Right atrium auricular region (tissue), 2 donors: ENCODE measurements at places on chromosomes 6 and 20. TPM values are rescaled to one million over a fixed set of nuclear protein-coding genes. Genes with fewer than 3 reads are reported as not detected.

DNA sequence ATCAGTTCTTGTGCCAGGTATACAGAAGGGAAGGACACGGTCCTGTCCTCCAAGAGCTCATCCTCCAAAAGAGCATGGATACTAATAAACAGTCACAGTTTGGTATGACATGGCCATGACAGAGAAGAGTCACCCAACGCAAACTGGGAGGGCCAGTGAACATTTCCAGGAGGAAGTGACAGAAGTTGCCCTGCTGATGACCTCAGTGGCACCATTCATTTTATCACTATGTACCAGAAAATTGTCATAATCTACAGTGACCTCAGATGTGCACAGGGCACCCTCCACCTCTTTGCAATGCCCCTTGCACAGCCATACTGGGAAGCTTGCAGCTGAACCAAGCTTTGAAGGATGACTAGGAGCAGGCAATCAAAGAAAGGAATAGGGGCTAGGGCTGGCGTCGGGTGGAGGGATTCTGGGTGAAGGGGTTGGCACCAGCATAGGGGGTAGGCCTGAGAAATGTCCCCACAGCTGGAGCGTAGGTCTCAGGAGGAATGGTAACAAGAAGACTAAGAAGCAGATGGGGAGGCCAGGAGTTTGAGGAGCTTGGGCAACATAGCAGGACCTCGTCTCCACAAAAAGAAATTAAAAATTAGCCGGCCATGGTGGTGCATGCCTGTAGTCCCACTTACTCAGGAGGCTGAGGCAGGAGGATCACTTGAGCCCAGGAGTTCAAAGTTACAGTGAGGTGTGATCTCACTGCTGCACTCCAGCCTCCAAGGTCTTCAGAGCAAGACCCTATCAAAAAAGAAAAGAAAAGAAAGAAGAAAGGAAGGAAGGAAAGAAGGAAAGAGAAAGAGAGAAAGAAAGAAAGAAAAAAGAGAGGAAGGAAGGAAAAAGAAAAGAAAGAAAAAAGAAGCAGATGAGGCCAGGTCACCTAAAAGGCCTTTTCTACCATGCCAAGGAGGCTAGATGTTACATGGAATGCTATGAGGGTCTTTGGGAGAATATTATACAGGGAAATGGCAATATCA is 65.3 kb upstream of the SNX9 start:
- no peak overlapping the region for H3K4me3 ChIP-seq
- no peak overlapping the region for H3K27ac ChIP-seq
- no peaks in the 10 kb centered on the region for H3K27me3 ChIP-seq
- no peaks in the 10 kb centered on the region for H3K4me1 ChIP-seq
- peak; percentile 62 for DNase-seq

DNA sequence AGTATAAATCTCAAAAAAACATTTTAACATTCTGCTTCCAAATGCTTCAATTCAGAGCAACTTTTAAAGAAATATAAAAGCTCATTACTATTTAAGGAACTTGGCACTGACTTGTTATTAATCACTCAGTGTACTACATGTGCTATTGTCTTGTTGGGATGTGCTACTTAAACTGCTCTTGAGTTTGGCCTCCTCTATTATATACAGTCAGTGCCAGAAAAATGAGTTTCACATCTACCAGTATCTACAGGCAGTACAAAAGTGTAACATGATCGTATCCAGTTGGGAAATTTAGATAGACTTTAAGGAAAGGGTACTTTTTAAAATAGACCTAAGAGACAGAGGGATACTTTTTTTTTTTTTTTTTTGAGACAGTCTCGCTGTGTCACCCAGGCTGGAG is 627.3 kb upstream of the SLC35B3 start:
- no peaks in the 10 kb centered on the region for H3K27me3 ChIP-seq

GRCh38 chr6:105839266-105839665 is 246.9 kb upstream of the PRDM1 start:
- H3K4me3 ChIP-seq, result no peak overlapping the region
- no peaks in the 10 kb centered on the region for H3K36me3 ChIP-seq
- H3K27me3 ChIP-seq, result no peaks in the 10 kb centered on the region
- no peak overlapping the region for H3K27ac ChIP-seq
- DNase-seq, result no peak

GRCh38 chr20:21456207-21456606 is 57.7 kb downstream of the NKX2-2 start:
- no peak for DNase-seq
- H3K4me3 ChIP-seq, result no peak overlapping the region
- H3K4me1 ChIP-seq, result no peaks in the 10 kb centered on the region
- no peaks in the 10 kb centered on the region for H3K36me3 ChIP-seq

GRCh38 chr6:17125407-17125806 is 23.6 kb downstream of the STMND1 start:
- H3K4me3 ChIP-seq, result no peak overlapping the region
- no peaks in the 10 kb centered on the region for H3K27me3 ChIP-seq
- DNase-seq, result no peak
- H3K4me1 ChIP-seq, result no peaks in the 10 kb centered on the region
- H3K36me3 ChIP-seq, result no peaks in the 10 kb centered on the region

DNA sequence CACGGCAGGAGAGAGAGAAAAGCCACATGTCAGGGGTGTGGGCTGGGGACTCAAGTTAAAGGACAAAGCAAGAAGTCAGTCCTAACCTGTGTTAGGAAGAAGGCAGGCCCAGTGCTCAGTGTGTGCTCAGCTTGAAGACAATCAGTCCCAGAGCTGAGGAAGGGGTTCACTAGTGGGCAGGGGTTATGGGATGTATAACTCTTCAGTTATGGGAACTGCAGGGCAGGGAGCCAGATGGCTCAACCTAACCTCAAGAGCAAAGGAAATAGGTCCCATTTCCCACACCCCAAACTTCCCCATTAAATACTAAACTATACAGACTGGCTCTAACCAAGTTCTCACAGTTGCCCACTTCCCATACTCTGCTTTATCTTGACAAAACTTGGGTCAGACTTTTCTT is 7.4 kb upstream of the SSTR4 start:
- DNase-seq, result no peak
- H3K27ac ChIP-seq, result no peak overlapping the region
- H3K36me3 ChIP-seq, result no peaks in the 10 kb centered on the region
- H3K4me3 ChIP-seq, result no peak overlapping the region
- no peaks in the 10 kb centered on the region for H3K4me1 ChIP-seq
- H3K27me3 ChIP-seq, result peaks cover 3% of the 10 kb centered on the region

DNA sequence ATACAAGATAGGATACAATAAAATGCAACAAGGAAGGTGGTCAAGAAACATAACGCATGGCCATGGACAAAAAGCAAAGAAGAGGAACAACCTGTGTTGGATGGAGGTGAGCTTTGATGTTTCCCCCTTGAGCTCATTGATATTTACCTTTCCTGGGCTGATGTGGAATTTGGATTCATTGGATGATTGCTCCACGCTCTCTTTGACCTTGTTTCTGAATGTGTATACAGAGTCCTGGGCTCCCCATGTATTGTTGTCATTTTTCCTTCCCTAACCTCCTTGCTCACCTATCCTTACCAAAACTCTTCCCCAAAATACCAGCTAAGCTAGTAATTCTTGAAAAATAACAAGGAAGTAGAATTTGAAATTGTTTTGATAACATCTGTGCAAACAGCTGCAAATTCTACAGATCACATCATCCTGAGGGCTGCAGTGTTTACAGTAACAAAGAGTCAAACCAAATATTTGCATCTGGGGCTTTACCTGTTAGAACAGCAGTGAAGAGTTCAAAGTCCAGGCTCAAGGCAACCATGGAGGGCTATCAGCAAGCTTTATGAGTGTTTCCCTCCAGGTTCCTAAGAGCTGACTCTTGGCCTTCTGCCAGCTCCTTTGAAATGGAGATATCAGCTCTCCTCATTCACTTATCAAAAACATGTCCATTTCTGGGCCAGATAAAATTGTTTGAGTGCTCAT is 214.3 kb upstream of the MARCKS start:
- H3K4me3 ChIP-seq, result no peak overlapping the region
- H3K27ac ChIP-seq, result no peak overlapping the region
- peaks cover 9% of the 10 kb centered on the region for H3K4me1 ChIP-seq
- H3K27me3 ChIP-seq, result no peaks in the 10 kb centered on the region

- H3K27me3 ChIP-seq, result no peaks in the 10 kb centered on the region
- H3K4me3 ChIP-seq, result no peak overlapping the region
- no peak for DNase-seq
- no peaks in the 10 kb centered on the region for H3K36me3 ChIP-seq
Observed at GRCh38 chr6:139779988-139780774, 405.7 kb upstream of the CITED2 start.

The ZFP57 gene
- 12.6 TPM for total RNA-seq

GRCh38 chr6:154606457-154606856 is 96.0 kb upstream of the CNKSR3 start:
- no peaks in the 10 kb centered on the region for H3K27me3 ChIP-seq
- no peak overlapping the region for H3K27ac ChIP-seq
- no peaks in the 10 kb centered on the region for H3K4me1 ChIP-seq

DNA sequence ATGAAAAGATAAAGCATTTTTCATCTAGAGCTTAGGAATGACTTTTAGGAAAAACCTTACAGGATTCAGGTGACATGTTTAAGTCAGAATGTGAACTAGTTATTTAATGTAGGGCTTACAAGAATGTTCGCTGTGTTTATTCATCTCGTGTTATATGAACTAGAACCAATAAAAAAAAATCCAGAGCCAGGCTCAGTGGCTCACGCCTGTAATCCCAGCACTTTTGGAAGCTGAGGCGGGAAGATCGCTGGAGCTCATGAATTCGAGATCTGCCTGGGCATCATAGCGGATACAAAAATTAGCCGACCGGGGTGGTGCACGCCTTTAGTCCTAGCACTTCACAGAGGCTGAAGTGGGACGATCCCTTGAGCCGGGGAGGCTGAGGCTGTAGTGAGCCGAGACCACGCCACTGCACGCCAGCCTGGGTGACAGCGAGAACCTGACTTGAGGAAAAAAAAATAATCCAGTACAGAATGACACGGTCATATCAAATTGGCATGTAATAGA is 46.3 kb downstream of the OR2B2 start:
- H3K4me3 ChIP-seq, result peak overlapping the region; percentile 76
- H3K36me3 ChIP-seq, result no peaks in the 10 kb centered on the region
- no peak for DNase-seq
- no peaks in the 10 kb centered on the region for H3K27me3 ChIP-seq

The PEDS1 gene
- 30.7 TPM for total RNA-seq

The ZNF311 gene
- 0.24 TPM for total RNA-seq

The PRL gene
- not detected for total RNA-seq

DNA sequence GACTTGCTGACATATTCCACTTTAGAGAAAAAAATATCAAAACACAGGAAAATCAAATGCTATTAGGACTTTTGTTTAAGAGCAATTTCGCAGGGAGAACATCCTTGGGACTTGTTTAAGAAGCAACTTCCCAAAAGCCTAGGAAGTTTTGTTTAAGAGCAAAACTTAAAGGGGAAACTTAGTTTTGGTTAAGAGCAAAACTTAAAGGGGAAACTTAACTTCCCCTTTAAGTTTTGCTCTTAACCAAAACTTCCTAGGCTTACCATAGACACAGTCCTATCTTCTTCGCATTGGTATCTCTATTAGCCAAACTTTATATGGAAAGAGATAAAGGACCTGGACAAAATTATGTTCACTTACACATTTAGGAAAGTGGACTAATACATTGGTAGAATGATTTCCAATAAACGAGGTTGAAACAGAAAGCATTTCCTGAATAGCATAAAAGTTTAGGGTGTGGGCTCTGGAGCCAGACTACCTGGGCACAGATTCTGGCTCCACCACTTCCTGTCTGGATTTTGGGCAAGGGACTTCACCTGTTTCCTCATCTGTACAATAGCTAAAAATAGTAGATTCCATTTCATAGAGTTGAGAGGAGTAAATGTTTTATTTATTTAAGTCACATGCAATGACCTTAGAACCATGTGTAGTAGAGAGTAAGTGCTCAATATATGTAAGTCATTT is 15.7 kb downstream of the PAQR8 start:
- no peak for DNase-seq
- no peak overlapping the region for H3K4me3 ChIP-seq
- no peaks in the 10 kb centered on the region for H3K4me1 ChIP-seq
- H3K27me3 ChIP-seq, result no peaks in the 10 kb centered on the region

GRCh38 chr6:30612687-30613248 is 4.3 kb downstream of the PPP1R10 start:
- peaks cover 32% of the 10 kb centered on the region for H3K36me3 ChIP-seq
- DNase-seq, result no peak
- peak overlapping the region; percentile 97 for H3K27ac ChIP-seq
- H3K4me3 ChIP-seq, result no peak overlapping the region
- H3K4me1 ChIP-seq, result peaks cover 54% of the 10 kb centered on the region

DNA sequence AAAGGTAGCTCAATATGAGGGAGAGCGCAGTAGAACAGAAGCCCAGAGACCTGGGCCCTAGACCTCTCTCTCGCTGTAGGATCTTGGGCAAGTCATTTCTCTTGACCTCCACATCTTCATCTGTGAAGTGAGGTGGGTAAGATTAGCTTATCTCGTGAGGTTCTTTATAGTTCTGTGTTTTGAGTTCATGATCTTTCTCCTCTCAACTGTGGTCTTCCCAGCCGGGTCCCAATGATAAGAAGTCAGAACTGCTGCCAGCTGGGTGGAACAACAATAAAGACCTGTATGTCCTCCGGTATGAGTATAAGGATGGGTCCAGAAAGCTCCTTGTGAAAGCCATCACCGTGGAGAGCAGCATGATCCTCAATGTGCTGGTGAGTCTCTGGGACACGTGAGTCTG is 6.9 kb downstream of the PSMF1 start:
- no peak for DNase-seq
- H3K27ac ChIP-seq, result no peak overlapping the region

The VSX1 gene
- total RNA-seq, result not detected

The ABHD12 gene
- 20.7 TPM for total RNA-seq

DNA sequence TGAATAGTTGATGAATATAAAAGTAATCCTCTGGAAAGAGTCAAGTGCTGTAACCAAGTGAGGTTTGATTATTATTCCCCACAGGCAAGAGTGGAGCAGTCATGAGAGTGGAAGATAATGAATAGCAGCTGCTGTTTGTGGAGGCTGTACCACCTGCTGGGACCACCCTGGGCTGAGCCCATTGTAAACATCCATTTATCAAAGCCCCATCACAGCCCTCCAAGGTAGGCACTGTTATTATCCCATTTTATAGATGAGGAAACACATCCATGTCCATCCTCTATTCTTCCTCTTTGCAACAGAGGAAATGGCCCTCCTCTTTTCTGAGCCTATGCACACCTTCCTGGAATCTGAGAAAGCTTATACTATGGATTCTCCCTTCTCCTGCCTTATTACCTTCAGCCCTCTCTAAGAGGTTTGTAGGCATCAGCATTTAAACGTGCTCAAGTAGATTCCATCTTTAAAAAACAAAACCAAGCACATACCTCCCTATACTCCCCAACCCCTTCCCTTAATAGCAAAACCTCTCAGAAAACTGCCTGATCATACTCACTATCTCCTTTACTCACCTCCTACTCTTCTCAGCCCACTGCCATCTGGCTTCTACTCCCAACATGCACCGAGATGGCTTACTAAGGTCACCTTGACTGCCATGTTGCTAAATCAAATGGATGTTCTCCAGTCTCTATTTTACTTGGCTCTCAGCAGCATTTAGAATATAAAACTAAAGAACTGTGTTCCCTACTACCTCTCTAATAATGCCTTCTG is 37.1 kb downstream of the CDH22 start:
- no peak overlapping the region for H3K27ac ChIP-seq
- H3K4me3 ChIP-seq, result no peak overlapping the region
- no peaks in the 10 kb centered on the region for H3K4me1 ChIP-seq
- no peak for DNase-seq

GRCh38 chr6:106005013-106005412 is 81.1 kb upstream of the PRDM1 start:
- H3K27me3 ChIP-seq, result no peaks in the 10 kb centered on the region
- H3K36me3 ChIP-seq, result no peaks in the 10 kb centered on the region
- DNase-seq, result no peak
- H3K4me3 ChIP-seq, result no peak overlapping the region
